CD14-positive monocyte (primary cell): ENCODE measurements at places on chromosomes 6 and 20. TPM values are rescaled to one million over a fixed set of nuclear protein-coding genes. Genes with fewer than 3 reads are reported as not detected.

DNA sequence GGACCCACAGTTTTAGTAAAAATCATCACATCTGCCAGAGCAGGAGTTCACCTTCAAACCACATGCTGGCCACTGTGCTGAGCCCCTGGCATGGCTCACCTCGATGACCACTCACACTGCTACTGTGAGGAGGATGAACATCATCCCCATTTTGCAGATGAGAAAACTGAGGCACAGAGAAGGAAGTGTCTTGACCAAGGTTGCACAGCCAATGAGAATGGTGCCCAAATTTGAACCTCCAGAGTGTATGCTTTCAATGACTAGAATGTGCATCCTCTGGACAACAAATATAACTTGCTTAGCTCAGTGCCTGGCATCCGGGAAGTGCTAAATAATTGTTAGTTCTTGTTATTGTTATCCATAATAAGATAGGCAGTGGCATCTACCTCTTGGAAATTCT is 37.2 kb upstream of the FAM83D start:
- H3K4me3 ChIP-seq: no peak overlapping the region
- no peak overlapping the region for H3K27ac ChIP-seq
- H3K4me1 ChIP-seq: peaks cover 9% of the 10 kb centered on the region
- H3K27me3 ChIP-seq: no peaks in the 10 kb centered on the region

DNA sequence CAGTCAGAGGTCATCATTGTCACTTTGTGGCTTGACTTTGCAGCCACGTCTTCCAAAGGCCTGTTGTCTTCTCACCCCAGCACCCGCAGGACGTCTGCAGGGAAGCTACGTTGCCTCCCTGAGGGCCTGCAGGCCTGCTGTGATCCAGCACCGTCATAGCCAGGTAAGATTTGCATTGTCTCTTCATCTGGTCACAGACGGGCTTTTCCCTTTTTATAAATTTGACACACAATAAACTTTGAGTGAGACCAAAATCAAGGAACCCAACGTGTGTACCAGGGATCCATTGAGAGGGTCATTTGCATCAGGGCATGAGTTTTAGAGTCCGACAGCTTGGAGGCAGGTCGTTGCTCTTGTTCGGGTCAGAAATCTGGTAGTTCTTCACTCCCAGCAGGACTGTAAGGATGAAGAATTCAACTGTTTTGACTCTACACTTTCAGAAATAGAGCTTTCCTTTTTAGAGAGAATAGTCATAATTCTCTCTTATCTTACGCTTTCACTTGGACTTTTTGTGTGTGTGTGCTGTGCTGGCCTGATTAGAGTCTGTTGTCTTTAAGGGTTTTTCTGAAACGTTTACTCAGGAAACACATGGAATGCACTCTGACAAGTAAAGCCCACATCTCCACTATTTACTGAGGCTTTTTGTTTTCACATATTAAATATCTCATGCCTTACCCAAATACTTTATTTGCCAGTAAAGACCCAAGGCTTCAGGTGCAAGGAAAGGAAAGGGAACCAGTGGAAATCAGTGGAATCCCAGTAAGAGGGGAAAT is 177.2 kb upstream of the TAB2 start:
- no peak overlapping the region for H3K27ac ChIP-seq
- no peaks in the 10 kb centered on the region for H3K36me3 ChIP-seq
- peaks cover 11% of the 10 kb centered on the region for H3K4me1 ChIP-seq
- DNase-seq: no peak

DNA sequence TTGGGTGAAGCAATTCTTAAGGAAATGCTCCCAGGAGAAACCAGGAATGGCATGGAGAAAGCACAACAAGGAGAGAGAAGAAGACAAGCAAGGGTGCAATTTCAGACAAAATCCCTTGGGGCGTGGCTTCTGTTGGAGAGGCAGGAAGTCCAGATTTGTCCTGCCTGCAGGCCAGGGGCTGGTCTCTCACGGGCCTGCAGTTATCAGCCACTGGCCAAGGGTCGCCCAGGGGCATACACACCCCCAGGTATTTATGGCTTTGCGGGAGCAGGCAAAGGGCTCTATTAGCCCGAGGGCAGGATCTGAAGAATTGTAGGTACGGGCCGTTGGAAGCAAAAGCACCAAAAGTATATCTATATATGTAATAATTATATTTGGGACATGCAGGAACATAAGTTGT is 87.7 kb downstream of the IYD start:
- no peaks in the 10 kb centered on the region for H3K4me1 ChIP-seq
- H3K27me3 ChIP-seq: no peaks in the 10 kb centered on the region
- H3K36me3 ChIP-seq: no peaks in the 10 kb centered on the region
- no peak for DNase-seq
- no peak overlapping the region for H3K27ac ChIP-seq
- no peak overlapping the region for H3K4me3 ChIP-seq

DNA sequence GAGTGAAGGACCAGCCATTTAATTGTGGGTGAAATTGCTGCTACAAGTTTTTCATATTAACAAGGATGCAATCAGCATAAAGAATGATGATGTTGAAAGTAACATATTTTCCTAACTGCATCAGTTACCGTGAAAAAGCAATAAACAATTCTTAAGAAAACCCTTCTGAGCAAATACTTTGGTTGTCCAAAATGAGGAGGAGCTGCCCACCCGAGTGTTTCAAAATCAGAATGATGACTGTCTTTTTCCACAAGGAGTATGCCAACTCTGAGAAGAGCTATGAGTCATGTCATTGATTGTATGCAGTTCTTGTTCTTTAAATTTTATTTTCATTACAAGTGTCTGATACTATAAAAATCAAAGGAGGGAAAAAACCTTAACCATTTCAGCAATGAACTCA is 470.5 kb downstream of the COL12A1 start:
- no peaks in the 10 kb centered on the region for H3K27me3 ChIP-seq
- H3K4me3 ChIP-seq: no peak overlapping the region
- H3K36me3 ChIP-seq: no peaks in the 10 kb centered on the region
- no peak for DNase-seq

- H3K36me3 ChIP-seq: peaks cover 96% of the 10 kb centered on the region
- no peak for DNase-seq
- no peak overlapping the region for H3K4me3 ChIP-seq
- no peaks in the 10 kb centered on the region for H3K27me3 ChIP-seq
- no peak overlapping the region for H3K27ac ChIP-seq
These were observed 9.5 kb downstream of the DDX27 start for GRCh38 chr20:49228676-49229075.

GRCh38 chr20:19465536-19465935 is 253.1 kb downstream of the SLC24A3 start:
- H3K4me1 ChIP-seq: no peaks in the 10 kb centered on the region
- peak; percentile 9 for DNase-seq
- no peaks in the 10 kb centered on the region for H3K36me3 ChIP-seq
- H3K4me3 ChIP-seq: no peak overlapping the region
- no peaks in the 10 kb centered on the region for H3K27me3 ChIP-seq

GRCh38 chr6:150439373-150439772 is 70.6 kb downstream of the IYD start:
- no peaks in the 10 kb centered on the region for H3K27me3 ChIP-seq
- H3K4me1 ChIP-seq: no peaks in the 10 kb centered on the region
- H3K36me3 ChIP-seq: no peaks in the 10 kb centered on the region
- H3K27ac ChIP-seq: no peak overlapping the region
- no peak overlapping the region for H3K4me3 ChIP-seq

DNA sequence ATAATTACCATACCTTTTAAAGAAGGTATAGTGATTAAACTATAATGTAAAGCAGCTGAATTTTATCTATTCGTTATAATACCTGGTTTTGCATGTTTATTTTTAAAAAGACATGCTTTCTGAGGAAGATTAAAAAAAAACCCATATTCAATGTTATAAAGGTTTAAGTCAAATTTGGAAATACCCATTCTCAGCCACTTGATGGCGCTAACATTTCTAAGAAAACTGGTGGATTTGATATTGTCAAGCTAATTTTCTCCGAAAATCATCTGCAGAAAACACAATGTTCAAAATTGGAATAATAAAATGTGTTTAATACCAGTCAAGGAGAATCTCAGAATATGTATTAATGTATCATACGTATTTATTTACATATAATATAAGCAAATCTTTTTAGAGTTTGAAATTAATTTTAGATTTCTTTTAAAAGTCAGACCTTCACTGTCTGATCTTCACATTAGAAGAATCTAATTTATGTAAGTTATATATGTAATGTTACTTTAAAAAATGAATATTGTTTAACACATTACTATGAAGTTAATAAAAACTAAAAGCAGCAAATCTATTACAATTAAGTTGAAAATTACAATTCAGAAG is 35.0 kb downstream of the SHPRH start:
- no peaks in the 10 kb centered on the region for H3K27me3 ChIP-seq
- no peak overlapping the region for H3K4me3 ChIP-seq
- DNase-seq: peak; percentile 39
- no peak overlapping the region for H3K27ac ChIP-seq

- DNase-seq: no peak
- peaks cover 19% of the 10 kb centered on the region for H3K4me1 ChIP-seq
- H3K4me3 ChIP-seq: no peak overlapping the region
These were observed 4.9 kb downstream of the E2F1 start for GRCh38 chr20:33681288-33681687.

DNA sequence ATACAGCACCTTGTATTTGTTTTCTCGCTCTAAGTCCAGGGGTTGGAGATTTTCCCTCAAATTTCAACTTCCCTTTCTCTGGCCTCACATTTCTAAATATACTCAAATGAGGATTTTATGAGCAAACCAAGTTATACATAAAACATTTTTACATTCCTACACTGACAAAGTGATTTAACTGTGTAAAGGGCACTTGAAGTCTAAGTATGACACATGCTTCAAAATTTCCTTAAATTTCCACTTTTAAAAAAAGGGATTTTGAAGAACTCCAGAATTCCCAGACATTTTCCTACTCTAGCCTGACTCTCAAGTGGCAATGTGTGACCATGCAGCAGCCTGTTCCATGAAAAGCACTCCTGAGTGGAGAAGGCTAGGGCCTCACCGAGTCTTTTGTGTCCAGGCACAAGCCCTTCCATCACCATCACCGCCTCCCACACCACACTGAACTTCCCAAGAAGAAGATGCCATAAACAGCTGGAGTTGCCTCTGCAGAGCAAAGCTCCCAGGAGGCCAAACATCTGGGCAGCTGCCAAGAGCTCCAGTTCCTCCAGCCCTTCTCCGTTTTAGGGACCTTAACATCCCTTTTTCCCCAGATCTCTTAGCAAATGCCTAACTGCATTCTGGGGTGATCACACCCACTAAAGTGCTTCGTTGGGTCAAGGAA is 68.9 kb downstream of the NCR2 start:
- H3K36me3 ChIP-seq: no peaks in the 10 kb centered on the region
- H3K27ac ChIP-seq: no peak overlapping the region
- H3K4me1 ChIP-seq: no peaks in the 10 kb centered on the region
- no peak for DNase-seq

- DNase-seq: no peak
- no peak overlapping the region for H3K4me3 ChIP-seq
- H3K27me3 ChIP-seq: no peaks in the 10 kb centered on the region
- H3K27ac ChIP-seq: no peak overlapping the region
- no peaks in the 10 kb centered on the region for H3K36me3 ChIP-seq
- peaks cover 6% of the 10 kb centered on the region for H3K4me1 ChIP-seq
These were observed 95.6 kb downstream of the RAMACL start for GRCh38 chr6:166490671-166491500.

- H3K4me1 ChIP-seq: no peaks in the 10 kb centered on the region
- H3K4me3 ChIP-seq: no peak overlapping the region
- H3K27me3 ChIP-seq: no peaks in the 10 kb centered on the region
- peaks cover 62% of the 10 kb centered on the region for H3K36me3 ChIP-seq
- H3K27ac ChIP-seq: no peak overlapping the region
- no peak for DNase-seq
These were observed 41.4 kb downstream of the SCAND1 start for GRCh38 chr20:35912881-35913280.

DNA sequence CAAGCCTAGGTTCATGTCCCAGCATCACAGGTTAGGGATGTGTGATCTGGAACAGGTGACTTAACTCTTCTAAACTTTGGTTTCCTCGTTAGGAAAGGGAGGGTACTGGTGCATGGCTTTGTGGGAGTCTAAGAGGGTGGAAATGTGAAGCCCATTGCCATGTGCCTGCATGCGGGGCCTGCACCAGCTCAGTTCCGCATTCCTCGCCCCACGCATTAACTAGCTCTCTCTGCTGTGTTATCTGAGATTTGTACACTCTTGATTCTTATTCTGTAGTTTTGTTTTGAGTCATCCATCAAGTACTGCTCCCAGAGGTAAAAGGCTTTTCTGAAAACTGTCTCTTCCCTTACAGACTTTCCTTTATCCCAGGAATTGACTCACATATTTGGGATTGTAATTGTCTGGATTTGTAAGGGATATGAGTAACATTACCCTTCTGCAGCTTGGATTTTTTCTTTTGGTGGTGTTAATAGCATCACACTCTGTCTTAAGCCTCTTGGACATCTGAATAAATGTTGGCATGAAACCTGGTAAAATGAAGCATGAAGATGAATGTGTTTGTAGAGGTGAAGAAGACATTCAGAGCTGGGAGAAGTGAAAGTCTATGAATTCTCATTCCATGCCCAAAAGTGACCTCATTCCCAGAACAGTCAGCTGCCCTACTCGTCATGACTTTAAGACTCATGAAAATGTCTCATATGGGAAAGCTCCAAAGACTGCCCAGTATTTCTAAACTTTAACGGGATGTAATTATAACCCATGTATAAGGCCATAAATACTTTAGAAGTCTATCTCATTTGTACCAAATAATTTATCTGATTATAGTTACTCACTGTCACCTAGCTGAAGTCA is 357.3 kb downstream of the FOXA2 start:
- DNase-seq: no peak
- H3K4me1 ChIP-seq: no peaks in the 10 kb centered on the region
- H3K36me3 ChIP-seq: no peaks in the 10 kb centered on the region
- no peak overlapping the region for H3K4me3 ChIP-seq

DNA sequence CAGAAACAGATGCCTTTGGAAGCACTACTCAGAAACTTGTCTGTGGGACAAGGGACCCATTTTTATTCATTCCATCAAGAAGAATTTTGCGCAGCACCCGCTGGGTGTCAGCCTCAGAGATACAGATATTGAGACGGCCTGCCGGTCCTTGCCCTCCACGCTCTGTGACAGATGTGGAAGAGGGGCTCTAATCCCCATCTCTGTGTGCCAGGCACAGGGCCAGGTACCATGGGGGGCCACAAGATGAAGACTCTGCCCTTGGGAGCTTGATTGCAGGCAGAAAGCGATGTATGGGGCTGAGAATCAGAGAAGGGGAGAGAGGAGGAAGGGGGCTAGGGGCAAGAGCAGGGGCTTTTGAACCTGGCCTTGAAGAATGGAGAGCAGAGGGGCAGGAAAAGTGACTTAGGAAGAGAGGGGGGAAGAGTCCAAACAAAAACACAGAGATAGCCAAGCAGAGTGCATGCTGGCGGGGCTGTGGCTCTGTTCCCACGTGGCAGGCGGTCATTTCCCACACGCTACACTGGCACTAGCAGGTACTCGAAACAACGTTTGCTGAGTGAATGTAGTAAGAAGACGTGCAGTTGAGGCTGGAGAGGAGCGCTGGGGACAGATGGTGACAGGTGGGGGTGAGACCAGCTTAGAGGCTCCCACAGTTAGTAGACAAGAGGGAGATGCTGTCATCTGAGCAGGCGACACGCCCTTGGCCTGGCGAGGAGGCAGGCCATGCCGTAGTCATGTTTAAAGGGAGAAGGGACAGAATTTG is 170.3 kb upstream of the SNX9 start:
- H3K27me3 ChIP-seq: no peaks in the 10 kb centered on the region
- H3K36me3 ChIP-seq: no peaks in the 10 kb centered on the region
- DNase-seq: no peak

GRCh38 chr6:100775667-100776066 is 105.5 kb downstream of the ASCC3 start:
- H3K4me1 ChIP-seq: no peaks in the 10 kb centered on the region
- no peak overlapping the region for H3K4me3 ChIP-seq
- H3K27ac ChIP-seq: no peak overlapping the region
- no peaks in the 10 kb centered on the region for H3K27me3 ChIP-seq
- no peak for DNase-seq

Gene PI3
- polyA plus RNA-seq: not detected

Gene FAM217A
- not detected in 2 replicates for polyA plus RNA-seq
